ENCODE measurements at places on chromosomes 5 and 9. TPM values are rescaled to one million over a fixed set of nuclear protein-coding genes. Genes with fewer than 3 reads are reported as not detected.

GRCh38 chr9:13552606-13553215 is 273.2 kb upstream of the MPDZ start:
- DNase-seq, result no peak

- no peak for DNase-seq
Measured at GRCh38 chr5:172680921-172681320, 39.9 kb downstream of the NEURL1B start.

DNA sequence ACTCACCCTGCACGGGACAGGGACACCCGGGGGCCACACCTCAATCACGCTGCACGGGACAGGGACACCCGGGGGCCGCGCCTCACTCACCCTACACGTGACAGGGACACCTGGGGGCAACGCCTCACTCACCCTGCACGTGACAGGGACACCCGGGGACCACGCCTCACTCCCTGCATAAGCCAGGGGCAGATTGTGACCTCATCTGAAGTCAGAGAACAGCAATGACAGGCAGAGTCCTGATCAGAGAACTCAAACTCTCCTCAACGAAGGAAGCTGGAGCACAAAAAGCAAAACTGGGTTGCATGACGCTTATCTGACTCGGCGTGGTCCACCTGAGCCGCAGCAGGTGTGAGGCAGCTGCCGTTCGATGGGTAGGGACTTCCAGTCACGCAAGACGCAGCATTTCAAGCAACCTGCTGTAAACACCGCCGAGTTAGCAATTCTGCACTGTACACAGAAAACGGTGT is 3.2 kb downstream of the TERT start:
- no peak for DNase-seq

- DNase-seq, result no peak
Measured at GRCh38 chr9:97362777-97363545, 48.9 kb upstream of the TDRD7 start.

DNA sequence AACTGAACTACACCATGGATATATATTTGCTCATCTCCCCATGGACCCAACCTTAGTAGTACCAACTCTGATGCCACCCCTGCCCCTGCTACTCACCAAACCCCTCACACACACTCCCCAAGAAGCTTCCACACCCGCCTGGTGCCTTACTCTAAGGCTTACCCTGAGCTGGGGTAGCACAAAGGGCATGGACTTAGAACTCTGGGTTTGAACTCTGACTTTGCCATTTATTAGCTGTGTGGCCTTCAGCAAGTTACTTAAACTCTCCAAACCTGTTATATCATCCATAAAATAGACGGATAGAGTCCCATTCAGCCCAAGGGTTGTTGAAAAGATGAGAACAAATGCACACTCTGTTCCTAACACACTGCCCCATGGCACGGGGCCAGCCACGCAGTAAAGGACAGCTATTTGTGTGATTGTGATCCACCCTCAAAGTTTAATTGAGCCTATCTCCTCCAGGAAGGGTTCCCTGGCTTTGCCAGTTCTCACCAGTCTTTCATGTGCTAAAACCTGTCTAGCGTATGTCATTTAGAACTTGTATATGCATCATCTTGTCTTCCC is 111.0 kb downstream of the KLHL3 start:
- DNase-seq, result peak; percentile 79

DNA sequence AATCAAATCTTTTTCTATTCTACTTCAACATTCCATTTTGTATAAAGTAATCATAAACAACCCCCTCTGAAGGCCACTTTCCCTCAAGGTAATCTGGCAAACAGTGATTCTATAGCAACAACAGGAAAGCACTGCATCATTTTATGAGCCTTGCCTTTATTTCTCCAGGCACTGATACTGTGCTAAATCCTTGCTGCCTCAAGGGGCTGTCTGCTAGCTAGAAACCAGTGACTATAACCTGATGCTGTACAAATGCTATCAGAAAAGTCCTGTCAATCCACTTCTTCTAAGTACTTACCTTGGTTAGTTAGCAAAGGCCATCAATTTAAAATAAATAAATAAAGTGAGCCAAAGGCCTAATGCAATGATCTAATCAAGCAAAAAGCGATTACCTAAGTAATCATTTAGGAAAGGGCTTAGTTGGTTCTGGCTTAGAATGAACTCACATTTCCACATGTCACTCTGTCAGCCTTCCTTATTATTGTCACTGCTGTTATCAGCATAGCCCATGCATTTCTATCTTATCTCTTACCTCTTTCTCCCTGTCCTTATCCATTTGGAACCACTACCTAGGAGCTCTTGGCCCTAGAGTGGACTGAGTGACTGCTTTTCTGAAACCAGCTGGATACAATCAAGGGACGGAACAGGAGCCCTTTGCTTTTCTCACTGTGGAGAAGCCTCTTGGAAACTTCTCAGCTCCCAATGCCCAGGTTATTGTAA is 246.1 kb upstream of the MEF2C start:
- DNase-seq, result no peak

- DNase-seq, result peak; percentile 50
Measured at GRCh38 chr9:127711831-127712274, 3.6 kb downstream of the PTRH1 start.

- DNase-seq, result peak; percentile 44
Measured at GRCh38 chr9:92911511-92912475, 34.0 kb upstream of the ZNF484 start.

The MRPS2 gene
- 48.9 TPM for polyA plus RNA-seq

The SLC46A2 gene
- polyA plus RNA-seq, result 0.02 TPM

The TLX3 gene
- not detected for polyA plus RNA-seq

The IRX2 gene
- 0.20 TPM for polyA plus RNA-seq

The CCL28 gene
- polyA plus RNA-seq, result 1.4 TPM

The IFNB1 gene
- polyA plus RNA-seq, result not detected

The LCN15 gene
- polyA plus RNA-seq, result 2.1 TPM

The SLC4A9 gene
- 0.05 TPM for polyA plus RNA-seq

The SLC34A3 gene
- polyA plus RNA-seq, result not detected

The DMRT2 gene
- 0.09 TPM for polyA plus RNA-seq
